ENCODE measurements at places on chromosomes 12 and 14.

DNA sequence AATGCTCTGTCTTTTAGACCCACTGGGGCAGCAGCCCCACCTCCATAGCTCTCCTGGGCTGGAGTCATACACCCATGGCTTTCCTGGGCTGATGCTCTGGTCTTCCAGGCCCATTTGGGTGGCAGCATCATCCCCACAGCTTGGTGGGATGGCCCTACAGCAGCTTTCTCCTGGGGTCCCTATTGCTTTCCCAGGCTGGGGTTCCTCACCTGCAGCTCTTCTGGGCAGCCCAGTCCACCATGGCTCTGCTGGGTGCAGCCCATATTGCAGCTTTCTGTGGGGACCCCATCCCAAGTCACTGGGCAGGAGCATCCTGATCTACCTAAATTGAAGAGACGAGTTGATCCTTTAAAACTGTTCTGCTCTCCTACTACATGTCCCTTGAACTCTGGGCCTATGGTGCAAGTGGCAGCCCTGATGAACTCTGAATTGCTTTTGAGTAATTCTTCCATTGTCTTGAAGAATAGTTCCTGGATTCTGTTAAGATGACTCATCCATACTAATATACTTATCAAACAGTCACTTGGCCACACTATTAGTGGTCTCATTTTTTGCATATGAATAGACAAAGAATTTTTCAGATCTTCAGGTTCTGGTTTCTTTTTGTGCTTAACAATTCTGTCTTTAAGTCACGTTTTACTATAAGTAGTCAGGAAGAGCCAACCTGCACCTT is 390.1 kb downstream of the DPF3 start:
- no peak for DNase-seq

DNA sequence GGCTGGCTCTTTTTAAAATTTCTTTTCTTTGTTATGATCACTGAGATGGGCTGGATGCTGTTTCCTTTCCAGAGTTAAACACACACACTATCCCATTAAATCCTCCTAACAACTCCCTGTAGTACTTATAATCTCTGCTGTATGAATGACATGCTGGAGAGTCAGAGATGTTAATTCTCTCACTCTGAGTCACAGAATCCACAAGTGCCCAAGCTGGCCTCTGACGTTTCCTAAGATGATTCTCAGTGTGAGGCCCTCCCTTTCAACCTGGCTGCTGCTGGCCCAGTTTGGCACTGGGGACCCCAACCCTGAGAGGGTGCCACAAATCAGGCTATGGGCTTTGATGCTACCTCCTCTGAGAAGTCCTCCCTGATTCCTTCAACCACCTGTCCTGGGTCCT is 5.4 kb downstream of the NOS1 start:
- no peak for DNase-seq

DNA sequence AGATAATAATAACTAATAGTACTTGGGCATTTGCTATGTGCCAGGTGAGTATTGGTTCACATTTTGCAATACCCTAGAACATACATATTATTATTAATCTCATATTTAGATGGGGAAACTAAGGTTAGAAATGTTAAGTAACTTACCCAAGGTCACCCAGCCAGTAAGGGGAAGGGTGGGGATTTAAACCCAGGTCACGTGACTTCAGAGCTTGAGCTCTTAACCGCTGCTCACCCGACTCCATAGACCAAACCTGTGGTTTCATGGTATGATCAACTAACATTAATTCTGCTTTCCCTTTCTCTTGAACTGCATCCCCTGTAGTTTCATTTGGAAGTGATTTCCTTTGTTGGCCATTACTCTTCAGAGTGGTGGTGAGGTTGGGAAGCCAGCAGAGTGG is 242.3 kb downstream of the NRXN3 start:
- DNase-seq: no peak

DNA sequence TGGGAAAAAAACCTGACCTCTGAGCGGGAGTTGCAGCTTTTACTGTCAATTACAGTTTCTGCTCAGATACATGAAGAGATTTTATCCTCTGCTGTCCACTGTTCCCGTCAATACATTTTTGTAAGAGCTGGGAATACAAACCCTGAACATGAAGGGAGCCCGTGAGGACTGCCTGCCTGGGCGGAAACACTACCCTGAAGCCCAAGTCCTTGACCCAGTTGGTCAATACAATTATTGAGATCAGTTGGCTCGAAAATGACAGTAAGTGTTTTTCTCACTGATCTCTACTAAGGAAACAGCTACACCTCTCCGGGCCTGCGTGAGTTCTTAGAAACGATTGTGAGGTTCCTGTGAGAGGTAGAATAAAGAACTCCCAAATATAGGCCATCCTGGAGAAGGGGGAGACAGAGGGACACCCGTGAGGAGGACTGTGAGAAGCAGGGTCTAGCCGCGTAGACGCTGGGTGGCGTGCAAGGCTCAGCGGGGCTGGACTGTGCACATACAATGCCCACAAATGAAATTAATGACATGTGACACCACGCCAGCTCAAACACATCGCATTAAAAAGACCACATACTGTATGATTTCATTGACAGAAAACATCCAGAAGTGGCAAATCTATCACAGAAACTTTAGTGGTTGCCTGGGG is 509.5 kb downstream of the TMEM132D start:
- DNase-seq: no peak

DNA sequence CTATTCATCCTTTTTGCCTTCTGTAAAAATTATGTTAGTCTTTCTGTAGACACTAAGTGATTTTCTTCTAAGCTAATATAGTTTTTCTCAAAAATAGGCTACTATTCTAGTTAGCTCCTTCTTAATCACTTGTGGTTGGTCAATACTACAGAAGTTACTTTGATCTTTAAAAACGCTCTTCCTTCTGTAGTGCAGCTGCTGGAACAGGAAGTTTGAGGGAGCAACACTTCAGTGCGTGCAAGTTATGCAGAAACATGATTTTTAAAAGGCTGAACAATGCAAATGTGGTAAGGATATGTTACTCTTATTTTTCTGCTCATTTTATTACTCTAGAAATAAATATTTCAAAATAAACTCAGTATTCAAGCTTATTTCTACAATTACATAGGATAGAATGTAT is 11.1 kb upstream of the RERGL start:
- no peak for DNase-seq

DNA sequence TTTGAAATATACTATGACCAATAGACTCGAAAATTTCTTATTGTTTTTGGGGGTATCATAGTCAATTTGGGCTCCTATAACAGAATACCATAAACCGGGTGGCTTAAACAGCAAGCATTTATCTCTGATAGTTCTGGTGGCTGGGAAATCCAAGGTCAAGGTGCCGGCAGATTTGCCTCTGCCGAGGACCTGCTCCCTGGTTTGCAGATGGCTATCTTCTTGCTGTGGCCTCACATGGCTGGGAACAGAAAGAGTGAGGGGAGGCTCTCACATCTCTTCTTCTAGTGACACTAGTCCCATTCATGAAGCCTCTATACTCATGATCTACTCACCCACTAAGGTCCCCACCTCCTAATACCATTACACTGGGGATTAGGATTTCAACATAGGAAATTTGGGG is 70.7 kb downstream of the BORCS5 start:
- DNase-seq: no peak

DNA sequence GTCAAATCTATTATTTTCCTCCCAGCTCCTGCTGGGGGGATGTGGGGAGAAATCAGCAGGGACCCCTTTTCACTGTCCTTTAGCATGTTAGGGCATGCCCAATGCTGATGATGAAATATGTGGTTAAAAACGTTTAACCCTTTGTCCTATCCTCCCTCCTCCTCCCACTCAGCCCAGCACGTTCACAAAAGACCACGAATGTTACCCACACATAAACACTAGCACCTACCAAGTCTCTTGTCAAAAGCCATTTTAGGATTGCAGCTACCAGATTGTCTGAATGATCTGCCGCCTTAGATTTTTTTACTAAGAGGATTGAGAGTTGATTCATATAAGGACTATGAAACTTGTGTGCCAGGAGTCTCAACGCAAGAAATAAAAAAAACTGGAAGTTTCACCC is 70.4 kb downstream of the TBK1 start:
- DNase-seq: peak; percentile 41
